ENCODE measurements at places on chromosomes 13 and 19.

GRCh38 chr19:16337809-16338469 lies 13.3 kb downstream of the KLF2 start:
- no peak for DNase-seq

GRCh38 chr13:91659256-91660075 lies 261.0 kb downstream of the GPC5 start:
- DNase-seq: no peak

GRCh38 chr13:97249093-97249795 lies 27.1 kb downstream of the MBNL2 start:
- no peak for DNase-seq

DNA sequence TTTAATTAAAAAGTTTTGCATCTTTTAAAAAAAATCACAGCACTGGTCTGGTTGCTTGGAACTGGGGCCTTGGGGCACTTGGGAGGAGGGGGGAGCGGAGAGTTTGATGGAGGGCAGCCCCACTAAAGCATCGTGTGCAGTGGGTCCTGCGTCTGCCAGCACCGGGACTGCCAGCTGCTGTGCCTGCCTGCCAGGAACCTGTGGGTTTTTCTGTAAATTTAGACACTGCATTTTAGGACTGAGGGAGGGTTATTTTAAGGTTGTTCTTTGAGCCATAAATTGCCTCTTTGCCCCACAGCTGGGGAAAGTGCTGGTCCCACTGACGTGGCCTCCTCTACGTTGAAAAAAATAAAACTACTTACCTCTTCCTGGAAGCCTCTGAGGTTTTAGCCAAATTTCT lies 2.9 kb downstream of the KLF2 start:
- no peak for DNase-seq

GRCh38 chr19:33064792-33065550 lies at the start of gene RHPN2:
Gene RHPN2 (minus strand): TSS chr19:33064888. CDS start chr19:33064852, 36 bp downstream.
- DNase-seq: no peak

DNA sequence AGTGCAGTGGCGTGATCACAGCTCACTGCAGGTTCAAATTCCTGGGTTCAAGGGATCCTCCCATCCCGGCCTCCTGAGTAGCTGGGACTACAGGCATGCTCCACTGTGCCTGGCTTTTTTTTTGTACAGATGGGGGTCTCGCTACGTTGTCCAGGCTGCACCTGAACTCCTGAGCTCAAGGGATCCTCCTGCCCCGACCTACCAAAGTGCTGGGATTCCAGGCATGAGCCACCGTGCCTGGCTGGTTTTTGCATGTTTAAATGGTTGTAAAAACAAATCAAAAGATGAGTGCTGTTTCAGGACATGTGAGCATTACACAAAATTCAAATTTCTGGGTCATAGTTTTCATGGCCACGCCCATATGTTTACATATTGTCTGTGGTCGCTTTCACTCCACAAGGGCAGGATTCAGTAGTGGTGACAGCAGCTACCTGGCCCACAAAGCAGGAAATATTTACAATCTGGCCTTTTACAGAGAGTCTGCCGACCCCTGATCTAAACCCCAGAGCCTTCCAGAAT lies 5.3 kb downstream of the MATK start:
- no peak for DNase-seq

DNA sequence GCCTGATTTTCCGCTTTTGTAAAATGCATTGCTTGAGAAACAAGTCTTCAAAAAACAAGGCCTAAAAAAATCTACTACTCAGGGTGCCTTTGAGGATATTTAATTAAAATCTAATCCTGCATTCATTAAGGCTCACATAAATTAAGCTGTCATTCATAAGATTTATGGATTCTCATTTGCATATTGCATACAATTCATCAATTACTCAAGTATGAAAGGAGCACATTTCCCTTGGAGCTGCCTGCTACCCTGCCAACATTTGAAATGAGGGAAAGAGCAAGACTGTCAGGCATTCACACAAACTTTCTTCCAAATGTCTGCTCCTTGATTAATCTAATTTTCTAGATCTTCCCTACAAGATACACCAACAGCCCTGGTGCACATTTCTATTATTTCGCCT lies 140.0 kb downstream of the DACH1 start:
- no peak for DNase-seq

DNA sequence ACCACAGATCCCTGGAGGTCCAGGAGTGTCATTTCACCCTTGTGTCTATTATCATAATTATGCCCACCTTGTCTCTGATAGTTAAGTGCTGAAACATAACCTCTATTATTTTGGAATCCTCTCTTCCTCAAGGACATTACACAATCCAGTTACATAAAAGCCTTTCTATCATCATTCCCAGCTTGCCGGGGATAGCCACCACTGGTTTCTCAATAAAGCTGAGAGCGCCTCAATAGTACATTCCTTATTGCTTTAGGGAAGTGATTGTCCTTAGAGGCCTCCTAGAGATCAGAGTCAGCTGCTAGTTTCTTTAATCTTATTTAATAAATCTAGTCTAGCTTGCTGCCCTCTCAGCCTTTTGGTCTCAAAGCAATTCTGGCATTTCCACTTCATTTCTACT lies 490.0 kb upstream of the ATXN8OS start:
- DNase-seq: no peak

DNA sequence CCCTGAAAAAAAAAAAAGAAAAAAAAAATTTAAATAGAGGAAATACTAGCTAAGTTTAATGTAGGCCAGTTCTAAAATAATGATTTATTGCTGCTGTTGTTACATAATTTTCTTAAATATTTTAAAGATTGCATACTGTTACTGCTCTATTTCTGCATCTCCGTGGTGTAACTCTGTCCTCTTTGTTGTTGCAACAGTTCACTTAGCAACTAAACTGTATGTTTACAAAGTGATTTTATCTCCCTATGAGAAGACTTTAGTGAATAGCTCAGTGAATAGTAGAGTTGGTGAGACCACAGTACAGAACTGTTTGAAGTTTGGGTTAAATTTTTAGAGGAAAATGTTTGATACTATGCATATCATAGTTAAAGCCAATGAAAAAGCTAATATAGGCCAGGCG lies 19.4 kb downstream of the BRCA2 start:
- DNase-seq: no peak

- DNase-seq: no peak
Observed at GRCh38 chr13:64778002-64778401, 2452.1 kb downstream of the PCDH9 start.

- DNase-seq: no peak
Observed at GRCh38 chr13:105804561-105805190, 730.8 kb downstream of the EFNB2 start.

DNA sequence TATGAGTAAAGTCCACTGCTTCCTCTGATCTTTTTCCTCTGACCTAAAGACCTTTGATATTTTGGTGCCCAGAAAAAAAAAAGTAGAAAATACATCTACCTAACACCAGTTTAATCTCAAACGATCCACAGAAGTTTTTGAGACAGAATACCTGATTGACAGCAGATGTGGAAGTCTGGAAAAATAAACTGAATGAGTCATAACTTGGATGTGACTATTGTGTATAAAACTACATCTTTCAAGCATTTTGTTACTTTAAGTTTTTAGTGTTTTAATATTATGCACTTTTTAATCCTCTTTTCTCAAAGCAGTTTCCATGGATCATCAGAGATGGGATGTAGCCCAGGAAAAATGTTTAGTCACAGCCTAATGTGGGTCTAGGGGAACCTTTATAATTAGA lies 216.1 kb downstream of the SLITRK1 start:
- DNase-seq: no peak

- no peak for DNase-seq
Observed at GRCh38 chr13:94318418-94318817, 161.1 kb downstream of the DCT start.

DNA sequence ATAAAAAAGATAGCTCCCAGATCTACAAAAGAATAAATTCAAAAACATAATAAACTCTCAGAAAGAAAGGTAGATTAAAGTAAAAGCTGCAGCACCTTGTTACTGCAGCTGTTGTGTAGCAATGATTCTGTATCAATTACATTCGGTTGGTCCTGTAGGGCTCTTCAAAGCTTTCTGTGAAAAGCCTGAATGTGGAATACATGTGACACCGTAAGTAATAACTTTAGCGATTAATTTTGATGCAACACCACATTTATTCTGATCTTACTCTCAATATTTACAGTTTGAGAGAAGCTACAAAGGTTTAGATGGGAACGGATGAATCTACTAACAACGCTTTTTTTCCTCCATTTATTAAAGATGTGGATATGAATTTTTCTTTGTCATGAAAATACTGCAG lies 279.2 kb downstream of the DACH1 start:
- DNase-seq: no peak

DNA sequence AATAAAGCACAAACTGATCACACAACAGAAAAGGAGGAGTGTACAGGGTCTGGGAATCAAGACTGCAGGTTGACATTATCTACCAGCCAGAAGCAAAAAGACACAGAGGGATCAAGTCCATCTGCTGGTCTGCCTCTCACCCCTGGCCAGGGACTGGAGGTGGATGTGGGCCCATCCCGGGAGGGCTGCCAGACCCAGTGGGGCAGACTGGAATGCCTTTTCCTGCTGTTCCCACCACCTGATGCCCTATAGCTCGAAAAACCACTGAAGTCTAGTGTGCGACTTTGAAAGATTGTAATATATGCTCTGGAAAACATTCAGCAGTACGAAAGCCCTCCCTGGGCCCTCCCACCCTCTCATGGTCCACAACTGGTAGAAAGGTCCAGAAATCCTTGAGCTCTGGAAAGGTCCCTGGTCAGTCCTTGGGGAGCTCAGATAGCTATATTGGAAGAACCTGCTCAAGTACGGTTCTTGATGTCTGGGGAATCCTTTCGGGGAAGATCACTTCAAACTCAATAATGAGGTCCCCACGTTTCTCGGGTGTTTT lies 2.6 kb downstream of the DNAJB1 start:
- no peak for DNase-seq

GRCh38 chr19:18571564-18572344 lies at the start of gene UBA52:
Gene UBA52 (plus strand): TSS chr19:18571857. CDS start chr19:18573301, 1,444 bp downstream.
- peak; percentile 83 for DNase-seq

DNA sequence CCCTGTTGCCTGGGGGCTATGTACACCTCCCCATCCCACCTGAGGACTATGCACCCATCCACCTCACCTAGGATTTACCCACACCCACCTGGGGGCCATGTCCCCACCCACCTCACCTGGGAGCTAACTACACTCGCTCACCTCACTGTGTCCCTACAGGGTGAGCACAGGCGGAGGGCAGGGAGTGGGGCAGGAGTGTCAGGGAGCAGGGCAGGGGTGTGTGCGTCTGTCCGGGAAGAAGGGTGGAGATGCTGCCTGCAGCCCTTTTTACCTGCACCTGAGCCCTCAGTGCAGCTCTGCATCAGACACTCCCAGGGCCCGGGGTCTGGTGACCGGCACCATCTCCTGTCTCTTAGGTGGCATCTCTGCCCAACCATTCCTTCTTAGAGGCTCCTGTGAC lies 10.6 kb upstream of the CPAMD8 start:
- DNase-seq: no peak

DNA sequence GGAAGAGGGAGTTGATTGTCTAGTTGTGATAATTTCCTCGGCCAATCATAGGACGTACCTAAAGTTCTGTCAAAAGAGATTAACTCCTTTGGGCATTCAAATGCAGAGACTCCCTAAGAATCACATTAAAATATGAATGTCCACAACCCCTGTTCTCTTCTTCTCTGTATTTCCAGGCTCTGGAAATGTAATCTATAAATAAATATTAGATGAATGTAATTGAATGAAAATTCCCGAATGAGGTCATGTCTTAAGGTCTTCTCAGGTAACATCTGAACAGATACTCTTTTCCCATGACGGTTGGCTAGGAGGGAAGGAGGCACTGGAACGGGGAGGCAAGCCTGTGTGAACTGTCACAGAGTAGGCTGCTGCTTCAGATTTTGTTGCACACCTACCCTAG lies 145.2 kb downstream of the OXGR1 start:
- no peak for DNase-seq

Data from NCI-H524 treated with DMSO at 0.1 percent for 48 hours (cell line).